HFFc6 (cell line): ENCODE measurements at places on chromosomes 1 and 21. TPM values are rescaled to one million over a fixed set of nuclear protein-coding genes. Genes with fewer than 3 reads are reported as not detected.

- no peak for DNase-seq
- H3K4me1 ChIP-seq, result peaks cover 14% of the 10 kb centered on the region
- no peak overlapping the region for H3K27ac ChIP-seq
- H3K27me3 ChIP-seq, result peaks cover 22% of the 10 kb centered on the region
- no peaks in the 10 kb centered on the region for H3K36me3 ChIP-seq
These were observed 54.9 kb downstream of the DMRTA2 start for GRCh38 chr1:50368179-50369007.

Gene RXFP4
- not detected in 3 replicates for total RNA-seq

- no peaks in the 10 kb centered on the region for H3K4me1 ChIP-seq
- H3K27ac ChIP-seq, result no peak overlapping the region
- H3K36me3 ChIP-seq, result 0 out of 2 replicates have a peak, but pooled peaks cover 5% of the 10 kb centered on the region
- peaks cover 28% of the 10 kb centered on the region for H3K27me3 ChIP-seq
- H3K4me3 ChIP-seq, result no peak overlapping the region
These were observed 42.6 kb downstream of the UBE2G2 start for GRCh38 chr21:44758781-44759627.

GRCh38 chr1:85656948-85657347 is 51.3 kb downstream of the ZNHIT6 start:
- peaks cover 29% of the 10 kb centered on the region for H3K36me3 ChIP-seq
- H3K27me3 ChIP-seq, result no peaks in the 10 kb centered on the region

Gene NBPF20
- total RNA-seq, result 1.5 and 3.6 TPM in 2 replicates

Gene VWA5B1
- not detected in 3 replicates for total RNA-seq

DNA sequence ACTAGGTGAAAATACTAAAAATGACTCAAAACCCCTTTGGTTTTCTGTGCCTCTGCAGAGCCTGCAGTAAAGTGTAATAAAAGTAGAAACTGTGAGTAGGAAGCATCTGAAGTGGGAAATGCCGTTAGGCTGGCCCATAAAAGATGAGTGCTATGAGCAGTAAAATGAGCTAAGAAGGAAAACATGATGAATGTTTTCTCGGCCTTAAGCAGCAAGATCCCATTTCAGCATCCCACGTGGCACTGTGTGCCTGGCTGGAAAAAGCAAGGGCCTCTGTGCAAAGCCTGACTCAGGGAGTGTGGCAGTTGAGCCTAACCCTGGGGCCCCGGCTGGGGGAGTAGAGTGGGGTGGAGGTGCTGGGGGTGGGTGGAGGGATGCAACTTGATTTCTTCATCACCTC is 109.5 kb downstream of the TBX15 start:
- no peak overlapping the region for H3K27ac ChIP-seq
- H3K36me3 ChIP-seq, result no peaks in the 10 kb centered on the region
- no peaks in the 10 kb centered on the region for H3K4me1 ChIP-seq
- DNase-seq, result no peak
- no peak overlapping the region for H3K4me3 ChIP-seq

DNA sequence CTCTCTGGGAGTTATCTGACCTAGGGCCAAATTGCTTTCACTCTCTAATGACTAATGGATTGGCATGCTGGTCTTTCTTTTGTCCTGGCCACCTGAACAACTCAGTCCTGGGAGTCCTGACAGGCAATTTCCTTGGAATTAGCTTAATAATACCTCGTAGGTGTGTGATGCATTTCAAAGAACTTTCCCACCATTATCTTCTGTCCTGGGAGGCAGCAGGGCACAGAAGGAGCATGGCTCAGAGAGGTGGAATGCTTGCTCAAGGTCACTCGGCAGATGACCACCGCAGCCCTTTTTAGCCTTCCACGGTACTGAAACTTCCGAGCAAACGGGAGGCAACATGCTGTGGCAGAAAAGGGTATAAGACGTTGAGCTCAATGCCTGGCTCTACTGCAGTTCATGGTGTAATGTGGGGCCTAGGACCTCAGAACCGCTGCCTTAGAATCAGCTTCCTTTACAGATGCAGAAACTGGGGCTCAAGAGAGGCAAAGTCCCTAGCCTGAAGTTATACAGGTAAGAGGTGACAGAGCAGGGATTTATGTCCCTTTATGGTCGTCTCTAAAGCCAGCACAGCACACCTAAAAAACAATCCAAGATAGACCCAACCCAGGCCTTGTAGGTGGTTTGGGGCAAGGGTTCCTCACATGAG is 3.2 kb downstream of the ID3 start:
- DNase-seq, result peak; percentile 88
- H3K4me1 ChIP-seq, result peaks cover 61% of the 10 kb centered on the region
- peak overlapping the region; percentile 98 for H3K27ac ChIP-seq

DNA sequence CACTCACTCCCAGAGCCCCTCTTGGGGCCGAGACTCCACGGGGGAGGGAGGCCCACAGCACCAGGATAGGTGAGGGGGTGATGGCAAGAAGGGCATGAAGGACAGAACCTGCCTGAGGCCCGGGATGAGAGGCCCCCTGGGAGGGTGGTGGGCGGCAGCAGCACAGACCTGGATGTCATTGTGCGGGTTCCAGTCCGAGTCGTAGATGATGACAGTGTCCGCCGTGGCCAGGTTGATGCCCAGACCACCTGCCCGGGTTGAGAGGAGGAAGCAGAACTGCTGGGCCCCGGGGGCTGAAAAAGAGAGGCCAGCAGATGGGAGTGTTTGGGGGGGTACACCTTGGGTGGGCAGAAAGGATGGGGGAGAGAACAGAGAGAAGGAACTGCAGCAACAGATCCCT is 50.1 kb downstream of the CHD5 start:
- peaks cover 13% of the 10 kb centered on the region for H3K36me3 ChIP-seq
- H3K4me1 ChIP-seq, result no peaks in the 10 kb centered on the region
- H3K4me3 ChIP-seq, result no peak overlapping the region
- H3K27ac ChIP-seq, result no peak overlapping the region
- peaks cover 27% of the 10 kb centered on the region for H3K27me3 ChIP-seq

GRCh38 chr1:248858096-248858890 is 592 bp downstream of the ZNF692 start:
- DNase-seq, result peak; percentile 65
- H3K4me1 ChIP-seq, result peaks cover 41% of the 10 kb centered on the region
- H3K27me3 ChIP-seq, result peaks cover 7% of the 10 kb centered on the region
- H3K4me3 ChIP-seq, result peak overlapping the region; percentile 92

Gene S100A4
- 394 to 858 TPM (median 473 TPM) in 3 replicates for total RNA-seq

Gene SLAMF8
- 0.14 to 0.67 TPM (median 0.36 TPM) in 3 replicates for total RNA-seq

GRCh38 chr1:15251857-15252835 is 5.1 kb downstream of the FHAD1 start:
- no peak overlapping the region for H3K27ac ChIP-seq
- DNase-seq, result no peak
- no peak overlapping the region for H3K4me3 ChIP-seq
- H3K4me1 ChIP-seq, result peaks cover 13% of the 10 kb centered on the region

Gene KTI12
- total RNA-seq, result 12.6 to 14.4 TPM (median 14.3 TPM) in 3 replicates

Gene RGL1
- total RNA-seq, result 11.6 to 15.0 TPM (median 12.0 TPM) in 3 replicates

GRCh38 chr1:224114787-224115175 is 870 bp downstream of the FBXO28 start:
- peak overlapping the region; percentile 90 for H3K4me3 ChIP-seq
- peaks cover 33% of the 10 kb centered on the region for H3K4me1 ChIP-seq
- no peaks in the 10 kb centered on the region for H3K36me3 ChIP-seq
- H3K27me3 ChIP-seq, result no peaks in the 10 kb centered on the region
- no peak for DNase-seq

Gene LCE1D
- not detected in 3 replicates for total RNA-seq

GRCh38 chr1:179888071-179888470 is 6.0 kb downstream of the TOR1AIP1 start:
- no peak overlapping the region for H3K4me3 ChIP-seq
- no peaks in the 10 kb centered on the region for H3K27me3 ChIP-seq
- peaks cover 26% of the 10 kb centered on the region for H3K4me1 ChIP-seq
- no peak for DNase-seq

DNA sequence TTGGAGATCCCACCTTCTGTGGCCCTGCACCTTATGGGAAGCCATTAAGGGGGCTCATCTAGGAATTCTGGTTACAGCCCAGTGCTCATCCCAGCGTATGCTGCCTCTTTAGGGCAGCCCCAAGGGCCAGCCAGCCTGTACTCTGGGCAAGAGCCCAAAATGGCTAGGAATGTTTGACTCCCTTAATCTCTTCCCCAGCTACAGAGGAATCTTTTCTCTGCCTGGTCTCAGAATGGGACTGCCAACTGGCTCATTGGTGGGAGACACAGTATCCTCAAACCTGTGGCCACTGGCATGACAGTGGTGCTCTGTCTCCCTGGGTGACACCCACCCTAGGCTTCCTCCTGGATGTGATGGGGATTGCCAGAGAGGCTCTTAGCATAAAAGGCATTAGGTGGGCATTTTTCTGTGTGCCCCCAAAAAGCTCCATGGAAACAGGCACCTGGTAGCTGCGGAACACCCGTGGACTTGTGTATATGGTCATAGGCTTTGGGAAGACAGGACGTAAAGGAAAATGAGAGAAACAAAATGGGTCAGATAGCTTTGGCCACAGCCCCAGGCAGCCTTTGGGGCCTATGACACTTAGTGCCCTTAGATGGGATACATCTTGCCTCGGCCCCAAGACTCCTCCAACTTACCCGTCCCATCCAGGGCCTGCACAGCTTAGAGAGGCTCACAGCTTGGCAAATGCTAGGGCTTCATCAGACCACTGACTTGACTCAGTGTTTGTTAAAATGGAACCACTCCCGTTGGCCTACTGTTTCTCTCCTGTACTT is 6.9 kb downstream of the TMEM81 start:
- H3K27ac ChIP-seq, result no peak overlapping the region
- no peaks in the 10 kb centered on the region; the same call in 1 of the 2 replicates for H3K36me3 ChIP-seq
- no peak overlapping the region for H3K4me3 ChIP-seq
- peaks cover 8% of the 10 kb centered on the region for H3K27me3 ChIP-seq
- H3K4me1 ChIP-seq, result no peaks in the 10 kb centered on the region
